CD8-positive, alpha-beta memory T cell (primary cell): ENCODE measurements at places on chromosomes 7 and 10.

DNA sequence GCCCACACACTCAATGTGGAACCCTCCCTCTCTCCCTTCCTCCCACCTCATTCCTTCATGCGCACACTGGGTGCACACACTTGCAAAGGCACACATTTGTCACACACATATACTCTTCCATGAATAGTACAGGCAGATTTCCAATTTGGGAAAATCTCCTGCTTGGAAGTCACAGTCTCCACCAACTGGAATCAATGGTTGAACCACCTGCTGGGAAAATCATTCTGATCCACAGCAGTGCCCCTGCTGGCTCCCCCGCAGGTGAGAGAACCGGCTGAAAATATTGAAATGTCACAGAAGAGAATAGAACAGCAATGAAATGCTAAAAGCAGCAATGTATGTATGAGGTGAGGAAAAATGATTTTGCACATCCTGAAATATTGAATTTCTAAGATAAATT lies 232.7 kb downstream of the ADAM12 start:
- DNase-seq: no peak

DNA sequence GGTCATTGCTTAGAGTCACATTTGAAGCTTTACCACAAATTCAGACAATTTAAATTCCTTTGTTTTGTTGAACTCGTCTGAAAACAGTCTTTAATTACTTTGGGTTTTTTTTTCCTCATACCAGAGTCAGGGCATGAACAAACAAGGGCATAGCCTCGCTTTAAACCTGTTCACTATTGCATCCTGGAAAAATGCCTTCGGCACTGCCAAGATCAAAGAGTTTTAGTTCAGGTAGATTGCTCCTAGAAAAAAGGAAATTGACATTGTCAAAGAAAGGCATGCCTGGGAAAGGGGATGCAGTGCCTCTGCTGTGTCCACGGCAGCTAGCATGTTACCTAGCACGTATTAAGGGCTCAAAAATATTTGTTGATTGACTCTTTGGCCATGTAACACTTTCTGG lies 235.1 kb downstream of the ARHGAP21 start:
- DNase-seq: no peak

DNA sequence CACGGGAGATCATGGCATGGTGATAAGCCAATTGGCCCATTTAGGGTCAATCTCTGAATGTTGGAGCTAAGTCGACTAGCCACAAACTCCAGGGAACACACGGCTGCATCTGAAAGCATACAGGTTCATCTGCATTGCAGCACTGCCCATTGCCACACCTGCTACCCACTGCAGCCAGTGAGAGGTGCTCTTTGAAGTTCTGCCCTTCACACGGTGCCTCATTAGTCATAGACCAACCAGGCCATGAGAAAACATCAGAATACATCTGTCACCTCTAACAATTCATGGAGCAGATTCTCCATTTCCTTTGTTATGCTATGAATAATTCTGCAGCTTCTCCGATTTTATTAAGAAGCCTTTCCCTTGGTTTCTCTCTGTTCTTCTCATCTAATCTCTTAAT lies 65.7 kb upstream of the FAM204A start:
- no peak for DNase-seq

GRCh38 chr10:124238367-124238766 lies 145.0 kb upstream of the CHST15 start:
- DNase-seq: no peak

DNA sequence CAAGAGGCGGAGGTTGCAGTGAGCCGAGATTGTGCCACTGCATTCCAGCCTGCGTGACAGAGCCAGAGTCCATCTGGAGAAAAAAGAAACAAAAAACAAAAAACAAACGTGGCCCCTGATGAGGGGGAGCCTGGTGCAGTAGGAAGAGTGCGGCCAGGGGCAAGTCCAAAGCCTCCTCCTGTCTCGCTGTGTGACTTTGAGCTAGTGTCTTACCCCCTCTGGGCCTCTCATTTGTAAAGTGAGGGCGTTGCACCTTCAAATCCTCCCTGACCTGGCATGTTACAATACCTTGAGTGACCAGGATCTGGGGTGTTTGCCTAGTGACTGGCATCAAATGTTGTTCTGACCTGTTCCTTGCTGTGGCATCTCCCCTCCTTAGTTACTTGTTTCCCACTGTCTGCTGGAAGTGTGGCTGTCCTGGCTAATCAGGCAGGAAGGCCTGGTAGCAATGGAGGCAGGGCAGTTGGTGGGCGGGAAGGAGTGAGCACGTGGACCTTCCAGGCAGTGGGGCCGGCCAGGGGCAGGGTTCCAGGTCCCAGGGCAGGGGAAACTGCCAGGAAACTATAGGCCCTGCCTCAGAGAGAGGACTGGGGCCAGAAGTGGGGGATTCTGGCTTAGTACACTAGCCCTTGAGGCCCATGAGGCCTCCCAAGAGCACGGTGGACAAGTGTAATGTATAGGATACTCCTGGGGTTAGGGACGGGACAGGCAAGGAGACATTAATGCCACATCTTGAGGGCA lies 24.5 kb upstream of the GOLGA7B start:
- DNase-seq: no peak

GRCh38 chr7:84039432-84039831 lies 155.2 kb downstream of the SEMA3A start:
- no peak for DNase-seq

- no peak for DNase-seq
These were observed 213.3 kb downstream of the WDR11 start for GRCh38 chr10:121064491-121064890.

GRCh38 chr10:88652616-88653015 lies 11.6 kb upstream of the LIPF start:
- no peak for DNase-seq

- DNase-seq: peak; percentile 4
These were observed 386.2 kb downstream of the KCNMA1 start for GRCh38 chr10:77251297-77252013.

DNA sequence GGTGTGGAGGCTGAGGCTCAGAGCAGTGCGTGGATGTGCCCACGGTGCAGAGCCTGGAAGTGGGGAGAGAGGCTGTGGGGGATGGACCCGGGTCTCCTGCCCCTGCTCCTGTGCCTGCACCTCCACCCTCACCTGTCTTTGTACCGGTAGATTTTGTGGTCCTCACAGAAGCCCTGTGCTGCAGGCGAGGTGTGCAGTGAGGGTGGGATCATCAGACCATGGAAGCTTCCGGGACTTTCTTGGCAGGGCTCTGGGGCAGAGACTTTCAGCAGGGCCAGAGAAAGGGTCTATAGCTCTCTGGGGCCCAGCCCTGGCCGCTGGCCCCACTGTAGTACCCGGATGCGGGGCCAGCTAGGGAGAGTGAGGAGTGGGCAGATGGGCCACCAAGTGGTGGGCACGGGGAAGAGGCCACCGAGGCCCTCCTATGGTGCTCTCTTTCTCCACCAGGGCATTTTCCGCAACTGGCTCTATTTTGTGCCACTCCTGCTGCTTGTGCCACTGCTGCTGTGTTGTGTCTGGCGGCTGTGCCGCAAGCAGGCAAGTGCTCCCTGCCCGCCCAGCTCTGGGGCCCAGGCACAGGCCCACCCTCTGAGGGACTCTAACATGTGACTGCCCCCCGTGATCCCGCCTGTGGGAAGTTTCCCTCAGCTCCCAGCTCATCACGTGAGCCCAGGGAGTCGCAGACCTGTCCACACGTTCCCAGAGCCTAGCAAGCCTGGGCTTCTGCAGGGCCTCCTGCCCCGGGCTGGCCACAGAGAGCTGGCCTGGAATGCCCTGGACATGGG lies 22.1 kb downstream of the ANTXRL start:
- no peak for DNase-seq

DNA sequence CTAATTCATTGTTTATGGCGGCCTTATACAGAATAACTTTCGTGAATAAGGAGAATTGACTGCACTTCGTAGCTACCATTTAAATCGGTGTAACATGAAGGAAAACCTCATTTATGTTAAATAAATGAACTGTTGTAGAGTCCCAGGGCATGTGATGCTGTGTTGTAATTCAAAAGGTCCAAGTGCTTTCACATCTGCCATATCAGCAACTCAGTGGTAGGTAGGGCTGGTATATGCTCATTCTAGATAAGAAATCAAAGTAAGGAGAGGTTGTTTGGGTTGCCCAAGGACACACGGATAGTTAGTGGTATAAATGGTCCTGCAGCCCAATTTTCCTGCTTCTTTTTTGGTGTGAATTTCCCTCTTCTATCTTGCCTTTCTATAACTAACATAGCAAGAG lies 15.8 kb downstream of the BBS9 start:
- no peak for DNase-seq

GRCh38 chr7:116981939-116982338 lies 28.6 kb downstream of the ST7 start:
- no peak for DNase-seq

DNA sequence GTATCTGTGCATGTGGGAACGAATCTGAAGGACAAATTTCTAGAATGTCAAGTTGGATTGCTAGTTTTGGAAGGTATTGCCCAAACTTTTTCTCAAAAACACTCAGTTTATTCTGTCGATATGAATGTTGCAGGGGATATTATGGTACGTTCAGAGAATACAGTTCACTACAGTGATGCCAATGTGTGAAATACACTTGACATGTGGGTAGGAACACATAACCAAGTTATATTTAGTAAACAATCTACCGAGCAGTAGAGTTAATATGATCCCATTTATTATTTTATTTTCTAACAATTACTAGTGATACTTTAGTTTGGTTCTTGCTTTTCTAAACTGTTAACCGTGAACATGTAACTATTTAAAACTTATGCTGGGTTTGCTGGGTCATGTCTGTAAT lies 37.4 kb downstream of the KIAA1217 start:
- no peak for DNase-seq

DNA sequence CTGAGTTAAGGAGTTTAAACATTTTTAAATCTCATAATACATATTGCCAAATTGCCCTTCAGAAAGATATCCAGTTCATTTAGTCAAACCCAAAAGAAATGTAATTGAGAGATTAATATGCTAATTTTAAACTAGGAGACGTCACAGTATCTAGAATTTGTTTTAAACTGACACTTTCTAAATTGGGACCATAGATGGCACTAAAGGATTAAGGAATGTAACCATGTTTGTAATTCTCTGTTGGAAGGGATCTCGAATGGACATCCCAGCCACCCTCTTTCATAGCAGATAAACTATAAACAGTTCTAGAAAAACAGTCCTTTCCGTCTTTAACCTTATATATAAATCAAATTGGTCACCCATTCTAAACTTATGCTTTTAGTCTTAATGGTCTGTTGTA lies 30.0 kb upstream of the SAMD9L start:
- no peak for DNase-seq

- DNase-seq: no peak
These were observed 67.9 kb upstream of the AFAP1L2 start for GRCh38 chr10:114471906-114472876.

- DNase-seq: no peak
These were observed 365.3 kb downstream of the PARD3 start for GRCh38 chr10:34449836-34450235.

- peak; percentile 56 for DNase-seq
These were observed 10.9 kb downstream of the SEC31B start for GRCh38 chr10:100508691-100509150.

DNA sequence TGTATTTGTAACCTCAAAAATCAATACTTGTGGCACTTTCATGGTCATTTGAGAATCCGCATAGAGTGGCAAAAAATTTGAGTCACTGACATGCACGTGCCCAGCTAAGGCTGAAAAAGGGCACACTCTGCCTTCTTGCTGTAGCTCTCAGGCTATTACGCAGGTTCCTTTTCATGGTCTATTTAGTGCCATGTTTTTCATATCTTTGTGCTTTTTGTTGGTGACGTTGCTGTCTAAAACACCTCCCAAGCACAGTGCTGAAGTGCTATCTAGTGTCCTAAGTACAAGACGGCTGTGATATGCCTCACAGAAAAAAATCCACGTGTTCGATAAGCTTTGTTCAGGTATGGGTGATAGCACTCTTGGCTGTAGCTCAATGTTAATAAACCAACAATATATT lies 50.9 kb downstream of the CREB3L2 start:
- DNase-seq: no peak

DNA sequence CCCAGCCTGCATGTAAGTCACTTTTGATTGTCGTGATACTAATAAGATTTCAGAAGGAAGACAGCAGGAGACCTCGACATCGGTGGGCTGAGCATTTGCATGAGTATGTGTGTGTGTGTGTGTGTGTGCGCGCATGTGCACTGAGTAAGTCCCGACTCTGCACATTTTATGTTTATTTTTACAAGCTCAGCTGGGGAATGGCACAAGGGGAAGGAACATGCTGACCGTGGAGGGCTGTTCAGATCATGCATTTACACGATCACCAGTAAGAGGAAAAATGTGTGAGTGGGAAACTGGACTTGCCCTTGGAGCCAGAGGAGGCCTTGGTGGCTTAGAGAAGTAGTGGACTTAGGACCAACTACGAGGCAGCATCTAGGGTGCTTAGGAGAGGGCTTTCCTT lies 41.3 kb downstream of the IL2RA start:
- DNase-seq: no peak

- DNase-seq: peak; percentile 44
These were observed 704 bp upstream of the ERLIN1 start for GRCh38 chr10:100186253-100187212.

DNA sequence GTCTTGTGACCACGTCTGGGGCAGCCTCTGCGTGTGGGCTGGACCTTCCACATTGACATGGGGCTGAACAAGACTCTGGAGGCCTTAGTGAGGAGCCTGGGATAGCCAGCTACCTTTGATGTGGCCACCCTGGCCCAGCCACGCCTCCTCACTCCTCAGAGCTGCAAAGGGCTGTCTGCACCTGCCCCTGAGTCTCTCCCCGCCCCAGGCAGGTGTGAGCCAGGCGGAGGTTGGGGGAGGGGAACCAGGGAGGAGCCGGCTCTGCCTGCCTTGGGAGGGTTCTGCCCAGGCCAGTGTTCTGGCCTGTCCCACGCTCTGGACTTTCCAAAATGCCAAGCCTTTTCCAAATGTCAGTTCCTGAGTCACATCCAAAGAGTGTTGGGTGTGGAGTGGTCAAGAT lies 72.2 kb downstream of the GTF2IRD1 start:
- no peak for DNase-seq

DNA sequence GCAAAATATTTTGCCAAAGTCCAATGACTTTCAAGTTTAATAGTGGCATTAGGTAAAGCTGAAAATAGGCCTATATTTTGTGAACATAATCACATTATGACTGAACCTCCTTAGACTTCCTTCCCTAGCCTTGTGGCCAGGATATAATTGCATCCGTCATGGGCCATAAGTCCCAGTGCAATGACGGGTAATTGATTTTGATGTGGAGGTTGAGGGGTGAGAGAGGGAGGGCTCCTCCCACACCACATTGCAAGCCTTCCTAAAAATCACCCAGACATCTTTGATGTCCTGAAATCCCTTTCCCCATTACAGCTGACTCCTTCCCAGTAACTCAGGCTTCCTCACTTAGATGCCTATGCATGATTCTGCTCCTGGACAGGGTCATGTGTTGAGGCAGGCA lies 25.6 kb downstream of the TAS2R41 start:
- DNase-seq: no peak

- no peak for DNase-seq
These were observed 492.2 kb downstream of the CCSER2 start for GRCh38 chr10:84820596-84820995.
